ENCODE measurements at places on chromosomes 3 and 15. TPM values are rescaled to one million over a fixed set of nuclear protein-coding genes. Genes with fewer than 3 reads are reported as not detected.

The TM6SF1 gene
- 0.78 TPM for total RNA-seq

The GUCA1C gene
- not detected for total RNA-seq

The FETUB gene
- total RNA-seq = not detected

The BFSP2 gene
- total RNA-seq = not detected

The CHRFAM7A gene
- total RNA-seq = not detected

The RASL12 gene
- total RNA-seq = not detected

The CFAP20DC gene
- total RNA-seq = 1.8 TPM

The FAN1 gene
- total RNA-seq = 18.9 TPM

The LTK gene
- total RNA-seq = 0.31 TPM

The XCR1 gene
- not detected for total RNA-seq
